T-helper 9 cell (primary cell): ENCODE measurements at places on chromosomes 7 and 10.

DNA sequence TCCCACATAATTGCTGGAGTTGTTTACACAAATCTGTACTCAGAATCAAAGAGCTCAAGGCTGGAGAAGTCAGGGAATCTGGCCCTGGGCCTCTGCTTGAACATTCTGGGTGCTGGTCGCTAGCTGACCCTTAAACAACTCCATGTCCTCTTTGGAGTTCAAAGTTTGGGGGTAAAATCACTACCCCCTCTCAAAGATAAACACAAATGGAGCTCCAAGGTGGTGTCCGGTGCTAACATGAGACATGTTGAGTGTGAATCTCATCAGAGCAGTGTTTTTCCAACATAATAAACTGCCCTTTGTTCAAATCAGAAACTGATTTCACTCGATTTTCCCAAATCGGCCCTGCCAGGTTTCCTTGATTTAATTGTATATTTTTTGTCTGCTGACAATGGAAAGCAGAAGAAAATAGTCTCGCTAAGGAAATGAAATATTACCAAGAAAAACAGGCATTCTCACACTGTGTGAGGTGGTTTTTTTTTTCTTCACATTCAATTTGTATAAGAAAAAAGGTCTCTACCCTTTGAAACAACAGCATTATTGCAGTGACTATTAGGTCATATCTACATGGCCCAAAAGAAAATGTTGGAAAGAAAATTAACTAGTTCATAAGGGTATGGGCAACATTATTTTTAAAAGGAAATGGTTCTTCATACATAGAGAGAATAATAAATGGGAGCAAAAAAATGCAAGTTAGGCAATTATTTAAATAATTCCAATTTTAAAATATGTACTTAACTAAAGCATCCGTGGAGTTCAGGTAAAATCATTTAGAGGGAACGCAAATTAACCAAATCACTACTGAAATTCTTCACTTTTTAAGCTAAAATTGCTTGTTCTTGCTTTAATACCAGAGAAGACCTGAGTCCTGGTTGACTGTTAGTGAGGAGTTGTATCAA, 56.1 kb upstream of the CAPZA2 start:
- DNase-seq: no peak

DNA sequence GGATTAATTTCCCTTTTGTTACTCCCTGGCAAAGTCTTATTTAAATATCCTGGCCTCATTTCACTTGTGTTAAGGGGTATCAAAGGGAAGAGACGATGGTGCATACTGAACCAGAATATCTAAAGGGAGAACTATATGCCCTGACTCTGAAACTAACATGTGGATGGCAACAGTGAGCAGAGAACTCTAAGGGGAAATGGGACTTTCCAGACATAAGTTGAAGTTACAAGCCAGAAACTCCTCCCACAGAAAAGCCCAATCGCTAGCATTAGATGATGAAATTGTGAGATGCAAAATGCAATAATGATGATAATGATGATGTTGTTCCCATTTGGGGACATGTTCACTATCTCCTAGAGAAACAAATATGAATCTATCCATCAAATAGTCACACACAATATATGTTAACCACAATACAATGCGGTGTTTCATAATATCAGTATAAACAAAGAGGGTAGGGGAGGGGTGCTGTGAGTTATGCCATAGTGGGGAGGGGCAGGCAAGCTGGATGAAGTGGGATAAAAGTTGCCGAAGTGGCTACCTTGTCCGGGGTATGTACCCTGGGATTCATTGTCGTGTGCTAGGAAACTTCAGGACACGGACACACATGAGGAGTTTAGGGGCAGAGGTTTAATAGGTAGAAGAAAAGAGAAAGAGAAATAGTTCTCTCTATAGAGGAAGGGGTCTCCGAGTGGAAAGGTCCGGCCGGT, 37.1 kb downstream of the TMEM229A start:
- DNase-seq: no peak

GRCh38 chr7:43501870-43502269, 81.0 kb upstream of the STK17A start:
- no peak for DNase-seq

DNA sequence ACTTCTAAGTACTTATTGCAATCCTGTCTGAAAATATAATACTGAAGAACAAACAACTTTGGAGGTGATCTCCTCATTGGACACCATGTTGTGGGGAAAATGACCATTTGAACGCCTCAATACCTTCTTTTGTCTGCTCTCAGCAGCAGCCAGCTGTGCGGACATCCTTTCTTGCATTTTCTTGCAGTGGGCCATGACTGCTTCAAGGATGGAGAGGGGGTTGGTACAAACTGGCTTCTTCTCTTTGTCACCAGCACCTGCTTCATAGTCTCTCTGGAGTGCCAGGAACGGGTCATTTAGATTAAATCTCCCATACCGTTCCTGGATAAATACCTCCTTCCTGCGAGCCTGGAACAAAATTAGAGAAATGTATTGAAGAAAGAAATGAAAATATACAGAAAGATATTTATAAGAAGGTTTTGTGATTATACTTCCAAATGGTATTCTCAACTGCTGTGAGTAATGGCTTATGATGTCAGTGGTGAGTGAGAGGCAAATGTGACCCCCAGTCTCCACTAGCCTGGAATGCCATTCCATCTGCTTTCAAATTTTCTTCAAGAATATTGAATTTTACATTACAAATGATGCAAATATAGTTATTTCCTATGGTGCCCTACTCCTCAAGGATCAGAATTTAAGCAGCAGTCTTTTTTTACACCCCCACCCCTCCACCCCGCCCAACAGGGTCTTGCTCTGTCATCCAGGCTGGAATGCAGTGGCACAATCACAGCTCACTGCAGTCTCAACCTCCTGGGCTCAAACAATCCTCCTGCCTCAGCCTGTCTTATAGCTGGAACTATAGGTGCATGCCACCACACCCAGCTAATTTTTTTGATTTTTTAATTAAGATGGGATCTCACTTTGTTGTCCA, 62.4 kb downstream of the CTTNBP2 start:
- no peak for DNase-seq

DNA sequence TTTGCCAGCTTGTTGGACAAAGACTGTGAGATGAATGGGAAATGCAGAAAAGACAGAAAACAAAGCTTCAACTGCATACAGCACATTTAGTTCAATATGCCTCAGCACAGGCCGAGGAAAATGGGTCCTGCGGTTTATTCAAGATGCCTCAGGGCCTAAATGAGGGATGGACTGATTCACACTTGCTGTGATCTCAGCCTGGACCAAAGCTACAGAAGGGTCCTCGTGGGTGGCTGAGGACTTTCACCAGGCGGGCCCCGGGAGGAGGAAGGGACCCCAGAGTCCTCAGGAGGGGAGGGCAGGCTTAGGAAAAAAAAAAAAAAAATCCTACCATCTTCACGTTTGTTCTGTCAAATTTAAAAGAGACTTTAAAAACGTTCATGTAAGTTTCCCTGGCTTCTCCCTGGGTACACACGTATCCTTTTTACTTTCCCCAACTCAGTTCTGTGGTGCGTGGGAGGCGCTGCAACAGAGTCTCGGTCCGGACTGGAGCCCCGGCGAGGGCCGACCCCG, 624 bp upstream of the ZNF783 start:
- no peak for DNase-seq

DNA sequence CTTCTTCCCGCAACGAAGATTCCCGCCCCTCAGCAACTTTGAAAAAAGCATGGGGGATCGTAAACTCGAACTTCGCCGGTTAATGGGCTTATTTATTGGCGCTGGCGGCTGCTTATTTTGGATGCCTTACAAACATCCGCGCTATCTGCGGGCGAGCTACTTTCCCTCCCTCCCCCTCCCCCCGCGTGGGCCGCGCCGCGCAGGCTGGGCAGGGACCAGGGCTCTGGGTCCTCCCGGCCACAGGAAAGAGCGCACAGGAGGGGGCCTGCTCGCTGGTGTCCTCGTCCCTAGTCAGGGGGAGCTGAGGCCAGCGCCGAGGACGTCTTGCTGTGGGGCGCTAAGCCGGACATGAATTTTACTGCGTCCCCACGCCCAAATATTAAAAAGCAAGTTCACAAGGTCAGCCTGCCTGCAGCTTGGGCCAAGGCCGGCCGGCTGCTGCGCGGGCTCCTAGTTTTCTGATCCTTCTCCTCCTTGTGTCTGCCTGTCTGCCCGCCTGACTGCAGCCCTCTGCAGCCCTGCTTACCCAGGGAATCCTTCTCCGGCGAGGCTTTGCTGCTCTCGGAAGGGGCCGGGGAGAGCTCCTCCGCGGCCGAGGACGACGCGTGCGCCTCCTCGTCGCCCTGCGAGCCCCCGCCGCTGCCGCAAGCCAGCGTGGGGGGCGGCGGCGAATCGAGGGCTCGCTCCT, 1.2 kb downstream of the HOXA10 start:
- DNase-seq: no peak

DNA sequence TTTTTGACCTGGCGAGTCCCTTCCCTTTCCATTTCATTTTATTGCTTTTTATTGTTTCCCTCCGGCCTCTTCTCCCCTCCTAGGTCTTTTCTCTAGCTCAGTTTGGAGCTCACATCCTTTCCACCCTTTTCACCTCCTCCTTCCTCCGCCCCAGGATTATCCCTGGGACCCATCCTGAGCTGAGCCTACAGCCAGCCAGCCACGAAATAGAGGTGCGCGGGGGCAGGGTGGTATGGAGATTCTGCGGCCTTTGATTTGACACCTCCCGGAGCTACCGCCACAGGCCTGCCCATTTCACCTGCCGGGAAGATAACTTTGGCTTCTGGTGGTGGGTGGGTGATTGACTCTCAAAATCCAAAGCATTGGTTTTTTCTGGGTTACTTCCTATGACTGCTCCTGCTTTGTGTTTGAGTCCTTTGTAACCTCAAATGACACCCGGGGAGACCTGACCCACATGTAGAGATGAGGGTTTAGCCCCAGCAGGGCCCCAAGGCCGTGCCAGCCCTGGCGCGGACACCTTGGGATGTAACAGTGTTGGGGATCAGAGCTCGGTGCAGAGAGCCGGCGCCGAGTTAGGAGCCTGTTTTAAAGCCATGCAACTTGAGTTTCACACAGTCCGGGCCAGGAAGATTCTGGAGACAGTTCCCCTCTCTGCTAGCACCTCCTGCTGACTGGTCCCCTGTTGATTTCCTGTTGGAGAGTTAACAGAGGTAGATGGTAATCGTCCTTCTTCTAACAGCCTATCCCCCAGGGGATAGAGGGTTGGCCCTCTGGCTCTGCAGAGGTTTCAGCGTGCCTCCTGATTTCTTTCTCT, 1.5 kb downstream of the DUSP5 start:
- peak; percentile 35 for DNase-seq

- DNase-seq: no peak
Observed at GRCh38 chr7:101170617-101171441, 5.5 kb upstream of the VGF start.

- DNase-seq: no peak
Observed at GRCh38 chr10:46548498-46549090, 7.9 kb downstream of the GPRIN2 start.

DNA sequence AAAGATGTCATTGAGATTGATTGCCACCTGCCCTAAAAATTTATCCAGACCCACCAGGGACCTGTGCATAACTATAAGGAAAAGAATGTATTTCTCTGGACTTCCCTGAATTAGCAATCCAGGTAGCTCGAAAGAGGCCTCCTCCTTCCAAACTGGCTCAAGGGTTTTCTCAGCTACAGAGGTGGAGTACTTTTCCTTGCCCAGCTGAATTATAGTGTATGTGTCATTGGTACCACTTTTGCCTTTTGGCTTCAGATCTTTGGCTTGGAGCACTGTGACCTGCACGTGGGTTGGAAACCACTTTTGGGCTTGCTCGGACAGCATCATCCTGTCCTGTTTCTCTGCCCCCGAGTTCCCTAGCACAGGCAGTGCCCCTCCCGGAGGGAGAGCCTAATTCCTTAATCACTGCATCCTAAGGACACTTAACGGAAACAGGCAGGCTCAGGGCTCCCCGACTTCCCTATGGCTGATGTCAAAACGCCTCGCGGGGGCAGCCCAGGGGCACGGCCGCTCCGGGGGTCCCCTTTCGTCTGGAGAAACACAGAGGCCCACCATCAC, 825 bp downstream of the RAB11FIP2 start:
- peak; percentile 0 for DNase-seq

- no peak for DNase-seq
Observed at GRCh38 chr10:824497-824896, 107.0 kb downstream of the LARP4B start.

- peak; percentile 14 for DNase-seq
Observed at GRCh38 chr10:79066411-79067240, 2.1 kb upstream of the ZMIZ1 start.

DNA sequence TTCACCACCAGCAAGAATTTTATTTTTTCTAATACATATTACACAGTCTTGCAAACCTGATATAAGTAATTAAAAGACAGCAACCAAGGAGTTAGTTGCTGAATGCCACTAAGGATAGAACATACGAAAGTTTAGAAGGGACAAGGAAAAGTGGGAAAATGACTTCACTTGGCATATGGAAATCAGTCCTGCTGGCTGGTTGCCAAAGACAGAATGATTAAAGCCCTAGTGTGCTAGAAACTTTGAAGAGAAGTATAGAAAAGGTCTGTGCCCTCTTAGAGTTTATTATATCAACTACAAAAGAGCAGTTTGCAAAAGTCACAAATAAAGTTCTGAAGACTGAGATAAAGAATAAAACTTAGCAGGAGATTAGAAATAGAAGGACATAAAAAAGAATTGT, 5.8 kb upstream of the YAE1 start:
- DNase-seq: no peak

DNA sequence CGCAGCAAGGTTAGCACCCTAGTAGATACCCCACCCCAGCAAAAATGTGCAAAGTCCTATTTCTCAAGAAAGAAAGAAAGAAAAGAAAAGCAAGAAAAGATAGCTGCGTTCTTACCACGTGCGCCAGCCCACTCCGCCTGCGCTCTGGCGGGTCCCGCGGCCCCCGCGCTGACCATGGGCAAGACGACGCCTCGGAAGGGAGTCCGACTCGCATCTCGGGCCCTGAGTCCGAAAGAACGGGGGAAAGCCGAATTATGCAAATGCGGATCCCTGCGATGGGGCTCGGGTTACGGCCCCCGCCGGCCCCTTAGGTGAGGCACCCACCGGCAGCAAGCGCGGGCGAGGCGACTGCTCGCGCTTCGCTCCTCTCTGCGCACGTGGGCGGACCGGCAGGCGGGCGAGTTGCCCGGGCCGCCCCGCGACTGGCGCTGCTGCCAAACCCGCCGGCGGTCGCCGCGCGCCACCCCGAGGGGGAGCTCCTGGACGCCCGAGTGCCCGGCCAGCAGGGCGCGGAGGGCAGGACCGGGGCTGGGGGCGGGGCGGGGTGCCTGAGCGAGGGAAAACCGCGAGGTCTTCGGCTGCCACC, 2.4 kb upstream of the EGR2 start:
- peak; percentile 38 for DNase-seq

GRCh38 chr10:52030051-52030790, 283.9 kb upstream of the DKK1 start:
- DNase-seq: no peak

- no peak for DNase-seq
Observed at GRCh38 chr7:42315631-42316030, 78.6 kb upstream of the GLI3 start.

GRCh38 chr10:52314822-52315552, 906 bp downstream of the DKK1 start:
- DNase-seq: no peak

GRCh38 chr7:112416127-112416526, 34.1 kb upstream of the IFRD1 start:
- no peak for DNase-seq

- no peak for DNase-seq
Observed at GRCh38 chr7:156895024-156895780, 2.2 kb upstream of the LMBR1 start.

GRCh38 chr7:44466300-44467216, 23.9 kb downstream of the NUDCD3 start:
- DNase-seq: no peak

- DNase-seq: no peak
Observed at GRCh38 chr7:122073635-122074034, 70.4 kb downstream of the AASS start.

- DNase-seq: no peak
Observed at GRCh38 chr7:159065852-159066480, 78.7 kb downstream of the VIPR2 start.

GRCh38 chr10:76086761-76087639, 655.6 kb downstream of the LRMDA start:
- no peak for DNase-seq
